Sciatic nerve (tissue), 2 donors: ENCODE measurements at places on chromosomes 6 and 20. TPM values are rescaled to one million over a fixed set of nuclear protein-coding genes. Genes with fewer than 3 reads are reported as not detected.

The CEP85L gene
- 50.4 TPM for total RNA-seq

DNA sequence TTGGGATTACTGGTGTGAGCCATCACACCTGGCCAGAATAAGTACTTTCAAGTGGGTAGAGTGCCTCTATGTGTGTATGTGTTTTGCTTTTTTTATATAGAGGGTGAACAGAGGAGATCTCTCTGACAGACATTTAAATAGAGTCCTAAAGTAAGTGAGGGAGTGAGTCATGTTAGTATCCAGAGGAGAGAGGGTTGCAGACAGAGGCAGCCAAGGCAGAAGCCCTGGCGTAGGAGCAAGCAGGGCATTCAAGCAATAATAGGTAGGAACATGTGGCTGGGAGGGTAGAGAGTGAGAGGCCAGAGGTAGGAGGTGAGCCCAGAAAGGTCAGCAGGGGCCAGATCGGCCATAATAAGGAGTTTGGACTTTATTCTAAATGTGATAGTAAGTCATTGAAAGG is 48.9 kb downstream of the PHF20 start:
- no peak for DNase-seq

DNA sequence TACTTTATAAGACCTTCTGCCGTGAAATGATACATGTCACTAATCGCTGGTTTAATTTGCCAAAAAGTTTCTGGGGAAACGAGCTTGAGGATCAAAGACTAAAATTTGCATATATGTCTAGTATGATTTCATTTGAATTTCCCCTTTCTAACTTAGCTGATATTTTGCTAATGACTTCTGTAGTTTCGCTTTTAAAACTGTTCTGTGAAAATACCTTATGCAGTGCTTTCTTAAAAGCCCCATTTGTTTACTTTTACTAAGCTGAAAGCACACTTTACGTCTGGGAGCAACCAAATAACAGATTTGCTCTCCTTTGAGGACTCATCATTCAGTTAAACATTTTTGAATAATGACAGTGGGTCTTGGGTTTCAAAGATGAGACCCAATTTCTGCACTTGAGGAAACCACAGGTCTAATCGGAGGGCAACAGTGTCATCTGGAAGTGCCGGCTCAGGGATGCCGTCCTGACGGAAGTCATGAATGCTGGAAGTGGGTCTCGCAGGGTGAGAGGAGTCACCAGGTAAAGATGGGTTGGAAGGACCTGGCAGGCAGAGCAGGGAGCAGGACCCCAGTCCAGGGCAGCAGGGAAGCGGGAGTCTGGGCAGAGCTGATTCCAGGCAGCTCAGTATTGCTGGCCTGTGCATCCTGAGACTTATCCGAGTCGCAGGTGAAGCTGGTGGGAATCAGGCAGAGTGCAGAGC is 33.2 kb downstream of the PLEKHG1 start:
- no peak for DNase-seq

GRCh38 chr6:106692112-106692818 is 62.9 kb downstream of the QRSL1 start:
- DNase-seq = no peak

- DNase-seq = no peak
These were observed 7.7 kb upstream of the C20orf203 start for GRCh38 chr20:32681175-32682084.

- DNase-seq = no peak
These were observed 10.4 kb downstream of the ZSWIM3 start for GRCh38 chr20:45867819-45868176.

The CBLN4 gene
- total RNA-seq = 14.1 TPM

GRCh38 chr6:44472250-44472945 is 84.9 kb downstream of the CDC5L start:
- DNase-seq = no peak

GRCh38 chr6:37236921-37237320 is 20.7 kb upstream of the TBC1D22B start:
- no peak for DNase-seq

DNA sequence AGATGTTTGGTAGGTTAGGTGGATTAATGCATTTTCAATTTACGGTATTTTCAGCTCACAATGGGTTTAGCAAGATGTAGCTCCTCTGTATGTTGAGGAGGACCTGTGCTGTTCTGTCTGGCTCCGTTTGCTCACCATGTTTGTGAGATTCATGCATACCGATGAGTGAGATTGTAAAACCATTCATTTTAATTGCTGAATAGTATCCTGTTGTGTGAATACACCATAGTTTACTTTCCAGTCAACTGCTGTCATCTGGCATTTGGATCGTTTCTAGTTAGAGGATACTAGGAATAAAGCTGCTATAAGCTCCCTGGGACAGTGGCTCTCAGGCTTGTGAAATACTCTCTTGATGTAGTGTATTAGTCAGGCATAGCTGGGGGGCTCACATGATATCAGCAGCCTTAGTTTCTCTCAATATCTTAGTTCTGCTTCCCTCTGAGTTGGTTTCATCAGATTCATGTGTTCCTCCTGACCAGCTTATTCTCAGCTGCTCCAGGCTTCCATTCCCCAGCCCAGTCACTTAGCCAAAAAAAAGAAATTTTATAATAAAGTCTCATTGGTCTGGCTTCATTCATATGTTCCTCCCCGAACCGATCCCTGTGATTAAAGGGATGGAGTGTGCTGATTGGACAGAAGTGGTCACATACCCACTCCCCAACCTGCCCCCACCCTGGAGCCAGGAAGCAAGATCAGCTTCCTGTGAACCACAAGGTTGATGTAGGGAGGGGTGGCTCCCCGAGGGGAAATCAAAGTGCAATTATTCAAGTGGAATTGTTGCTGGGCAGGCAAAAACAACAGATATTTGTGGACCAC is 10.9 kb upstream of the B4GALT5 start:
- DNase-seq = peak; percentile 81

The TRIM10 gene
- total RNA-seq = 0.62 TPM

The UNC93A gene
- total RNA-seq = not detected

The C20orf144 gene
- not detected for total RNA-seq

GRCh38 chr6:20438462-20439070 is 36.9 kb downstream of the E2F3 start:
- DNase-seq = no peak

The MATN4 gene
- total RNA-seq = 0.22 TPM

DNA sequence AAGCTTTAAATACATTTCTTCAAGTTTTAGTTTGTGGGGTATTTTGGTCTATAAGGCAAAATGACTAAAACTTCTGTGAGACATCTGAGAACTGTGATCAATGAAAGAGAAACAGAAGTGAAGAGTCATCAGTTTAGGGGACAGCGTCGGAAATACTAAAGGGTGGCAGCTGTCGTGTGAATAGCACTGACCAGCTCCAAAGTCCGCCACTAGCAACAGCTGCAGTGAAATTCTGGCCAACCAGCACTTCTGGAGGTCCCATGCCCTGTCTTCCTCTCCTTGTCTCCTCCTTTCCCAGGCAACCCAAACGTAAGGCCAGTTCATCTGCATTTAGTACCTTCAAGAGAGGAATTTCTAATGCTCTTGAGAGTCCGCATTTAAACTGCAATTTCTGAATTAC is 87.5 kb downstream of the DACT2 start:
- no peak for DNase-seq

GRCh38 chr6:160005211-160005610 is 36.3 kb downstream of the IGF2R start:
- no peak for DNase-seq

- no peak for DNase-seq
These were observed 14.8 kb upstream of the TFAP2D start for GRCh38 chr6:50698546-50698945.

The TPBG gene
- total RNA-seq = 15.5 TPM

The ULBP3 gene
- 2.9 TPM for total RNA-seq

DNA sequence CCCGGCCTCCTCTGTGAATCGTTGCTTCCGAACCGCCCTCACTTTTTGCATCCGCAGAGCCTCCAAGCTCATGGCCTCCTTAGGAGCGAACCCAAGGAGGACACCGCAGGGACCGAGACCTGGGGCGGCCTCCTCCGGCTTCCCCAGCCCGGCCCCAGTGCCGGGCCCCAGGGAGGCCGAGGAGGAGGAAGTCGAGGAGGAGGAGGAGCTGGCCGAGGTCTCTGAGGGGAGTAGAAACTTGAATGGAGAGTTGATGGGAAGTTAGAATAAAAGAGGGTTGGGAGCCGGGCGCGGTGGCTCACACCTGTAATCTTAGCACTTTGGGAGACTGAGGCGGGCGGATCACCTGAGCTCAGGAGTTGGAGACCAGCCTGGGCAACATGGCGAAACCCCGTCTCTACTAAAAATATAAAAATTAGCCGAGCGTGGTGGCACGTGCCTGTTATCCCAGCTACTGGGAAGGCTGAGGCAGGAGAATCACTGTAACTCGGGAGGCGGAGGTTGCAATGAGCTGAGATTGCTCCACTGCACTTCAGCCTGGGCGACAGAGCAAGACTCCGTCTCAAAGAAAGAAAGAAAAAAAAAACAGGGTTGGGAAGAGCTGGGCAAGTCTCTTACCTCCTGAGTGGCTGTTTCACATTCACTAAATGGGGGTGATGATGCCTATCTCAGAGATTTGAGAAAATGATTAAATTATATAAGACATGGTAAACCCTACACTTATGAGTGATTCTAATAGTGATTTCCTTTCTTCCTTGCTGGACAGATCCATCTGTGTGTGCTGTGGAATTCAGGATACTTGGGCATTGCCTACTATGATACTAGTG is 805 bp downstream of the MSH5 start:
- DNase-seq = no peak

The MUCL3 gene
- 0.18 TPM for total RNA-seq

DNA sequence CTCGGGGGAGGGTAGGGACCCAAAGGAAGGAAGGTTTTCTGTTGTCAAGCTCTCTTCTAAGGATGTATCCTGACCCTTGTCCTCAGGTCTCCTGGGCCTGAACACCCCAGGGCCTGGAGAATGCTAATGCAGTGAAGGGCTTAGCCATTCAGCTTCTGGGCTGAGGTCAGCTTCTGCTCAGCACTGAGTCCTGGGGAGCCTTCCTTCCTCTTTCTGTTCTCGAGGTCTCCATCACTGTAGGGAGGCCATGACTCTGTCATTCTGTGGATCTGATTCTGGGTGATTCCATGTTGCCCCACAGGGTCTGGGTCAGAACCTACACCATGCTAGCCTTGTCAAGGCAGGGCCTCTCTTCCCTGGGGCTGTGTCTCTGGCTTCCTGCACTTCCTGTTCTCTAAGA is 712.7 kb downstream of the DHX35 start:
- no peak for DNase-seq
